Globus pallidus (tissue), 1 donor: ENCODE measurements at places on chromosomes 6 and 20.

DNA sequence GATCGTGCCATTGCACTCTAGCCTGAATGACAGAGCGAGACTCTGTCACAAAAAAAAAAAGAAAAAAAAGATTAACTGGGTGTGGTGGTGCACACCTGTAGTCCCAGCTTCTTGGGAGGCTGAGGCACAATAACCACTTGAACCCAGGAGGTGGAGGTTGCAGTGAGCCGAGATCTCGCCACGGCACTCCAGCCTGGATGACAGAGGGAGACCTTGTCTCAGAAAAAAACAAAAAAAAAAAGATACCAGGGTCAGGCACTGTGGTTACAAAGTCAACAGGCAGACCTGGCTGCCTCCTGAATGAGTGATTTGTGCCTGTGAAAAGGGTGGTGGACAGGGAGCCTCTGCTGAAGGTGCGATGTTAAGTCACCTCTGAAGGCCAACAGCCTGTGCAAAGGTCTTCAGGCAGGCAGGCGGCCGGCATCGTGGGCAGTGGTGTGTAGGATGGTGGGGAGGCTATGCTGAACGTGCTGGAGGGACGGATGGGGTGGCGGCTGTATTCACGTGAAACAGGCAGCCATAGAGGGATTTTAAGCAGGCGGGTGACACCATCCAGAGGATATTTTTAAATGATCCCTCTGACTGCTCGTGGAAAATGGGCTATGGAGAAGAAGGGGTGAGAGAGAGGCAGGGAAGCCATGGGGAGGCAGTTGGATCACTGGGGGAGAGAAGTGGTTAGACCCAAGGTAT is 41.4 kb downstream of the NOL4L start:
- no peak for DNase-seq

GRCh38 chr20:19096843-19097242 is 115.6 kb upstream of the SLC24A3 start:
- DNase-seq = no peak

DNA sequence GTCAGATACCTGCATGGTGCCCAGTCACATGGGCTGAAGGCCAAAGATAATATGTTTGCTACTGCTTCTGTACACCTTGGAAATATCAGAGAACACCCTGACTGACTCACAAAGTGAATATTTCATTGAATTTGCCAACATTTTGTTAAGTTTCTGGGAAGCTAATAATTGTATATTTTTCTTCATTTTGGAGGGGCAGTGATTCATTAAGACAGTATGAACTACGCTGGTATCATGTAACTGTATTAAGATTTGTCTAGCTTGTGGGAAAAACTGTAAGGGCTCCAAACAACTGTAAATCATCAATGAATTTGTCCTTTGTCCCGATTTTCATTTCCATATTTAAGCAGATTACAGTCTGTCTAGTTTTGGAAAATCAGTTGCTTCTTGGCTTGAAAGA is 102.3 kb upstream of the CCN2 start:
- no peak for DNase-seq

- DNase-seq = no peak
Observed at GRCh38 chr20:3613821-3614440, 49.3 kb downstream of the GFRA4 start.

DNA sequence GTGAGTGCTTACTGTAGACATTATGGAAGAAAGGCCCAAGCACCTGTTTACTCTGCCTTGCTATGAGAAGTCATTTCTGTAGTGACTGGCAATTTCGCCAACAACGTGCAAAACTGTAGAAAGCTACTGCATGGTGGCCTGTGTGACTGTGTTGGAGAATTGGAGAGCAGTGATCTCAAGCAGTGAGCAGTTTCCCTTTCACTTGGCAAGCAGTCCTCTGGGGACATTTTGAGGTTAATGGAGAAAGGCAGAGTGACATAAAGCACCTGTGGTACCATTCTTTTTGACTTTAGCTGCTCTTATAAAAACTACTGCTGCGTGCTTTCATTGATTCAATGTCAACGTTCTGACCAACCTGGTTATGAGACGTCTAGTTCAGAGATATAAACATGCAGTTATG is 382.6 kb upstream of the JAG1 start:
- DNase-seq = no peak

DNA sequence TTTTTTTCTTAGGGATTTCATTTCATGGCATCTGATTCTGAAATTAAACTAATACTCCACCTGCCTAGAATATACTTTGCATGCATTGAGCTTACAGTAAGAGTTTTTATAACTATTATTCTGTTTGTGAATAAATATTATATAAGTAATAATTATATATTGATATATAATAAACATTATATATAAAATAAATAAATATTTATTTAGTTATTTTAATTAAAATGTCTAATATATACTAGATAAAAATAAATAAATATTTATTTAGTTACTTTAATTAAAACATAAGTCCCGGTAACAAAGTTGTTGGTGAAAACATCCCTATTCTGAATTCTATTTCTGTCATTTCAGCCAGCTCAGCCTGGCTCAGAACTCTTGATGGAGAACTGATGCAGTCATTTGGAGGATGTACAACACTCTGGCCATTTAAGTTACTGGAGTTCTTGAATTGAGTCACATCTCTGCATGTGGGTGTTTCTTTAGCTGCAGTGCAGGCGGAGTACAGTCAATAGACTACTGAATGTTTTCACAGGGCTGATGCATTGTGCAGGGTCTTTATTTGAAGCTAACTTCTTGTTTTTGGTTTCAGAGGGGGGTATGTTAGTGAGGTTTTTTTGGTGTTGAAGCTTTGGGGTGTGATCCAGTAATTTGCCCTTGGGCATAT is 508.9 kb upstream of the ADGRB3 start:
- DNase-seq = no peak

GRCh38 chr20:8082025-8082424 is 50.0 kb upstream of the PLCB1 start:
- no peak for DNase-seq

- DNase-seq = no peak
Observed at GRCh38 chr20:50284811-50285375, 94.3 kb downstream of the CEBPB start.

- no peak for DNase-seq
Observed at GRCh38 chr20:43700627-43701026, 26.2 kb downstream of the GTSF1L start.

GRCh38 chr6:10410207-10411050 is 4.4 kb downstream of the TFAP2A start:
- no peak for DNase-seq

DNA sequence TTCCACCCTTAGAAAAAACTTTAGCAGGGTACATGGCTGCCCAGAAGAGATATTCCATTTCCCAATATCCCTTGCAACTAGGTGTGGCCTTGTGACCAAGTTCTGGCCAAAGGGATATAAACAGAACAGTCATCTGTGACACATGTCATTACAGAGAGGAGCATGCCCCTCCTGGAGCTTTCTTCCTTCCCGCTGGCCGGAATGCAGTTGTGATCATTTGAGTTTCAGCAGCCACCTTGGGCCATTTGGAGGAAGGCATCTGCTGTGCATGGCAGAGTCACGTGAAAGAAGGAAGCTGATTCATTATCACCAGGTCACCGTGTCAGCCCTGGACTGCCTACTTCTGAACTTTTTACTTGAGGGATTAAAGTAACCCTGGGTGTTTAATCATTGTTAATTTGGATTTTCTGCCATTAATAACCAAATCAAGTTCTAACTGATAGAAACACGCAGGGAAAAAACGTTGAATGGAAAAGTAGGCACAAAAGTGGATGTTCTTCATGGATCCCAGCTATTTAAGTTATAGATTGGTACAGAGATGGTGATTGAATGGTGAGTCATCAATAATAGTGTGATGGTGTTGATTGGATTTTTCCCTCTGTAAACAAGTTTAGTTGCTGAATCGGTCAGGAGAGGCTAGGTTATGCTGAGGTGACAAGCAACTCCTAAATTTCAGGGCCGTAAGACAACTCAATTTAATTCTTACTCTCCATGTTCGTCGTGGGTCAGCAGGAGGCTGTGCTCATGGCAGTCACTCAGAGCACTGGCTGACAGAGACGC is 80.7 kb upstream of the CCDC167 start:
- no peak for DNase-seq

DNA sequence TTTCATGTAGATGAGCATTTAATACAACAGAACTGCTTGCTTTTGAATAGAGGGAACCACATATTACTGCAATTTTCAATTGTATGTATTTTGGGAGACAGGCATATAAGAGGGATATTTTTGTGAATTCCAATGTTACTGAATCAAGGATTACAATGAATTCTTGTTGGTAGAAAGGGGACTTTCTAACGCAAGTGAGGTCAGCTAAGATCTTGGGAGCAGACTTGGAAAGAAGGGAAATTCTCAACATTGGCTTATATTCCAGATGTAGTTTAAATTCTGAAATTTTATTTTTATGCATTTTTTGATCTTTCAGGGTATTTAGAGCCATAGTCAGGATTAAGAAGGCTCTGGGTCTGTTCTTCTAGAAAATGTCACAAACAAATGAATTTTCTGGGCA is 43.3 kb upstream of the CTAGE9 start:
- no peak for DNase-seq

GRCh38 chr6:44855562-44856411 is 468.3 kb downstream of the CDC5L start:
- DNase-seq = peak; percentile 7

DNA sequence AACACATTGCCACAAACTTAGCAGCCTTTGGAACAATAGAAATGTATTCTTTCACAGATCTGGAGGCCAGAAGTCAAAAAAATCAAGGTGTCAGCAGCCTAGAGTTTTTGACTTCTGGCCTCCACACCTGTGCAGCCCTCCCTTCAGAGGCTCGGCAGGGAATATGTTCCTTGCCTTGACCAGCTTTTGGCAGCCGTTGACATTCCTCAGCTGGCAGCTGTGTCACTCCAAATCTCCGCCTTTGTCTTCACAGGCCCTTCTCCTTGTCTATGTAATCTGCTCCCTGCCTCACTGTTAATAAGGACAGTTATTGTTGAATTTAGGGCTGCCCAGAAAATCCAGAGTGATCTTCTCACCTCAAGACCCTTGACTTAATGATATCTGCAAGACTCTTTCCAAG is 17.2 kb upstream of the AHI1 start:
- DNase-seq = no peak

DNA sequence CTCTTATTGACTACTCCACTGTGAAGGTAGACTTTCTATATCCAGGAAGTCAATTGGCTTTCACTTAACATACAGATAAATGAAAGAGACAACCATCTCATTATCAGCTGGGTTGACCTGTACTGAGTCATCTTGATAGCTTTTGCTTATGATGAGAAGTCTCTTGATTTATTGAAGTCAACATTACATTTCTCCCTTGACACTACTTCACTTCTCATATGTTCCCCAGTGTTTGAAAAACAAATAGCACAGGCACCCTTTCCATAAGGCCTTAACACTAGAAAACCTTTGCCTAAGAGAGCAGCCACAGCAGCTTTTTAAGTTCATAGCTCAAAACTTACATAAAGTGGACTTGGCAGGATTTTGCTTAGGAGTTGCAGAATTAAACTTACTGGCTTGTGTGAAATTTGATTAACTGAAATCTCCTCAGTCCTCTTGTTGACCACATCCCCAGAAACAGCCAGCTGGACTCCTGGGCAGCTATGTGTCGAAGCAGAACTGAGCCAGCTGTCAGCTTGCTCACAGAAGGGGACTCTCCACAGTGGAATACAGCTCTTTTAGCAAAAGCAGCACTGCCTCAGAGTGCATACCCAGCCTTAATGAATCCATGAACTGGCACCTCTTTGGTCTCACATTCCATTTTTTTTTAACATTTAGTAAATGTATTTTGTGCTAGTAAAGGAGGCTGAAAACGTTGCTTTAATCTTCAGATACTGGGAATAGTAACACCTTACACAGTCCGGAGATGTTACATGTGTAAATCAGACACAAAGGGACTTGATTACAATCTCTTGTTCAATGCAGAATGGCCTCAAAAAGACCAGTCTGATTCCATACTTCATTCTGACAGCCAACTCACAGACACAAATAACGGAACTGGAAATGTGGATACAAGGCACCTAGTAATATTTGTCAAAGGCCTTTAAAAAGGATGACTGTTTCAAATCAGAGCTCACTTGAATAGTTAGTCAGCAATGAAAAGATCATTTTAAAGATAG is 1532.7 kb downstream of the HACE1 start:
- no peak for DNase-seq

DNA sequence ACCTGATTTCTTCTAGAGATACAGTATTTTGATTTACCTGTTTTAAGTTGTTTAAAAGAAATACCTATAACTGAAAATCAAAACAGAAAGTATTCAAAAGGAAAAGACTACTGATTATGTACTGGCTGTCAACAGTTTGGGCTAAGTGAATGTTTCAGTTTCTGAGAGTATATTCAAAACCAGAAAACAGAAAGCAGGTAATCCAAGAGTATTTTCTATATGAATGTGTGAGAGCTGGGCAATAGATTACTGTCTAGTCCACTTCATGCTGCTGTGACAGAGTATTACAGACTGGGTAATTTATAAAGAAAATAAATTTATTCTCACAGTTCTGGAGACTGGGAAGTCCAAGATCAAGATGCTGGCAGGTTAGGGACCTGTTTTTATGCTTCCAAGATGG is 261.0 kb downstream of the ARHGAP18 start:
- DNase-seq = no peak

GRCh38 chr6:64085126-64085525 is 449.5 kb downstream of the PHF3 start:
- DNase-seq = no peak

- DNase-seq = no peak
Observed at GRCh38 chr20:47821481-47822100, 36.3 kb upstream of the SULF2 start.

DNA sequence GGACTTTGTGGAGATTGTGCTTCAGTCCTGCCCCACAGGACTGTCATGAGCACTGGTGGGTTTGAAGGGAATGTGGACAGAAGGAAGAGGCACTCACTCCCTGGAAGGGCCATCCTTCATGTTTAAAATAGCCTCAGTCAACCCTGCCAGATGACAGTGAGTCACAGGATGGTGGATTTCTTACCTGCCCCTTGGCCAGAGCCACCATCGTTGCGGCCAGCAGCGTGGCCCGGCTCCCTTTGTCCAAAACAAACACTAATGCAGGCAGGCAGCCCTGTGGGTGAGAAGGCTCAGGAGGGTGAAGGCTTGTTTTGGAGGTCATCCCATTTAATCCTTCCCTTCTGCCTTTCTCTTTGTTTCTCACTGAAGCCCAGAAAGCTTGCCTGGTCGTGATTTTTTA is 422.7 kb downstream of the CD83 start:
- DNase-seq = no peak

GRCh38 chr20:41382791-41383305 is 16.2 kb upstream of the EMILIN3 start:
- no peak for DNase-seq

GRCh38 chr6:9675122-9675521 is 739.8 kb downstream of the TFAP2A start:
- no peak for DNase-seq

DNA sequence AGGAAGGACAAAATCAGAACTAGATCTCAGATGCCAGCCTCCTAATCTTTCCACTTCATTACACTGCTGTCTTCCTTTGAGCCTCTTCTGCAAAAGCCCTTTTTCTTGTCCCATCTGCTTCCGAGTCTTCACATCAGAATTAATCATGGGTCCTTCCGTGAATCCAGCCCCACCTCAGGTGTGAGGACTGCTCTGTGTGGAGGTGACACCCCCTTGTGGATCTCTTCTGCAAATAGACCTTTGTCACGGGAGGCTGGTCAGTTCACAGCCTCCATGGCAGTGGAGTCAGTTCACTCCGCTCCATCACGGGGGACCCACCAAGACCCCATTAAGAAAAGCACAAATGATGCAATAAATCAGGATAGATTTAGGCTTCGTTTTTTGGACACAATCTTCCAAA is 171.1 kb downstream of the ADAT2 start:
- no peak for DNase-seq

- no peak for DNase-seq
Observed at GRCh38 chr6:35154262-35154661, 13.1 kb upstream of the TCP11 start.
